ENCODE measurements at places on chromosomes 6 and 20.

GRCh38 chr6:24396824-24397223 is 5.9 kb upstream of the MRS2 start:
- no peak for DNase-seq

DNA sequence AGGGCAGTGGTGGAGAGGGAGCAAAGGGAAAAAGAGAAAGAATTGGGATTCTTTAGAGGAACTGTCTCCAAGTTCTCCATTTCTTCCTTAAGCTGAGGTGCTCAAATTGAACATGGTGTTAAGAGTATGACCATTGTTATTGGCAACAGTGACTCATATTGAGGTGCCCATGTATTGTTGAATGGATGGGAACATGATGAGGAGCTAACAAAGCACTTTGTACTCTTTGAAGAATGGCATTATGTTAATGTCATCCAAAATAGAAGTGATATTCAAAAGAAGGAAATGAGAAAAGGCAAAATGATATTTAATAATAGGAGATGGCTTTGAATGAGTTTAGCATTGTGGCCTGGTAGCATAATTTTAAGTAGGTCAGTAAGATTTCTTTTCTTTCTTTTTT is 261.1 kb downstream of the QKI start:
- DNase-seq = no peak

GRCh38 chr6:141539617-141540016 is 593.1 kb upstream of the GJE1 start:
- no peak for DNase-seq

GRCh38 chr6:4942673-4943009 is 61.2 kb downstream of the RPP40 start:
- no peak for DNase-seq

GRCh38 chr6:27281105-27281539 is 31.0 kb downstream of the POM121L2 start:
- no peak for DNase-seq

Measured in myocyte (in vitro differentiated cells).